Nasal cavity respiratory epithelium epithelial cell of viscerocranial mucosa (primary cell): ENCODE measurements at places on chromosomes 3 and 15. TPM values are rescaled to one million over a fixed set of nuclear protein-coding genes. Genes with fewer than 3 reads are reported as not detected.

ROPN1B gene
- total RNA-seq, result not detected in 2 replicates

CAMP gene
- total RNA-seq, result 1.2 and 3.1 TPM in 2 replicates

GOLGA8R gene
- 0.34 and 1.6 TPM in 2 replicates for total RNA-seq

PRSS50 gene
- total RNA-seq, result under 0.01 TPM in 1 of 2 replicates, not detected in the other

GOLGA8S gene
- under 0.01 TPM in 1 of 2 replicates, not detected in the other for total RNA-seq

ZNF774 gene
- total RNA-seq, result 3.4 and 8.5 TPM in 2 replicates

GOLGA8T gene
- not detected in 2 replicates for total RNA-seq

ARL14 gene
- under 0.01 and 0.50 TPM in 2 replicates for total RNA-seq

AADACL2 gene
- not detected in 2 replicates for total RNA-seq

CP gene
- 9.7 TPM in 1 of 2 replicates, not detected in the other for total RNA-seq

RSRC1 gene
- total RNA-seq, result 31.4 and 72.0 TPM in 2 replicates
